ENCODE measurements at places on chromosomes 11 and 22.

DNA sequence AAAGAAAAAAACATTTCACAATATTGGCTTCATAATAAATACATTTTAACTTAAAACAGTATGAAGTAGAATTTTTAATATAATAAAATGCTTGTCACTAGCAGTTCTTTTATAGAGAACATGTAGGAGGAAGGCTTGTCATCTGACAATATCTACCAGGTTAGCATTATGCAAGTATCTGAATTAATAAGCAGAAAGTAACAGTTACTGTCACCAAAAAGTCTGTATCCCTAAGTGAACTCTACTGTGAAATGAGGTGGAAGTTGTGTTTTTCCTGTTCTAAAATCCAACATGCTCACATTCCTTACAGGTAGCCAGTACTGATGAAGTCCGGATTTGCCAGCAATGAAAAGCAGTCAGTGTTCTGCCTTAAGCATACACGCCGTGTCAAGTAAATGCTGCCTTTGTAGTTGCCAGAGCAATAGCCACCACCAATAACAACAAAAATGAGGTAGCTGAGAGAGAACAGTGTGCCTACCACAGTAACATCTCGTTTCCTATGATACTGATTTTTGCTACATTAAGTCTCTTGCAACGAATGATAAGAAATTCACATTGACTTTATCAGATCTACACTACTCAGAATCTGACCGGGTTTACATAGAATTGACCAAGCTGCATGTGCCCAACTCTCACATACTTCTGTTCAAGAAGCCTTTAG lies 95.5 kb downstream of the SIK3 start:
- no peak for DNase-seq

- DNase-seq = no peak
These were observed 14.7 kb upstream of the MAPK8IP1 start for GRCh38 chr11:45870706-45871105.

- DNase-seq = peak; percentile 42
These were observed 9.6 kb upstream of the HTATIP2 start for GRCh38 chr11:20353829-20354434.

DNA sequence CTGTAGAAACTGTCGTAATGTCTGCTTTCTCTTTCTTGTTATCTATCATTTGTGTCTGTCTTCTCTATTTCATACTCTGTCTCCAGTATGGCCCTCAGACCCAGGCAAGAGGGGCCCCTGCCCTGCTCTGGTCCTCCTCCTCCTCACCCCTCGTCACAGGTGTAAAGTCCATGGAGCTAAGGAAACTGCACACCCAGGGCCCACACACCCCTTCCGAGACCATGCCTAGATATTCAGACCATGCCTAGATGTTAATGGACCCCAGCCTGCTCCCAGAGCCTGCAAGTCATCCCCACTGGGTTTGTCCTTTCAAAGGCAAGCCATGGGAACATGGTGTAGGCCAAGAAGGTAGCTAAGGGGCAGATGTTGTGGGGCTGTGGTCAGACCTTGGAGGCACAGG lies 24.1 kb upstream of the ANO1 start:
- no peak for DNase-seq

Measured in activated CD8-positive, alpha-beta T cell treated with anti-CD3 and anti-CD28 coated beads, Interleukin-2, amount 10 ng/mL, durations not matched to agents 7 days and 5 days (primary cell).